Muscle of leg (tissue), 16 donors: ENCODE measurements at places on chromosomes 12 and 14.

DNA sequence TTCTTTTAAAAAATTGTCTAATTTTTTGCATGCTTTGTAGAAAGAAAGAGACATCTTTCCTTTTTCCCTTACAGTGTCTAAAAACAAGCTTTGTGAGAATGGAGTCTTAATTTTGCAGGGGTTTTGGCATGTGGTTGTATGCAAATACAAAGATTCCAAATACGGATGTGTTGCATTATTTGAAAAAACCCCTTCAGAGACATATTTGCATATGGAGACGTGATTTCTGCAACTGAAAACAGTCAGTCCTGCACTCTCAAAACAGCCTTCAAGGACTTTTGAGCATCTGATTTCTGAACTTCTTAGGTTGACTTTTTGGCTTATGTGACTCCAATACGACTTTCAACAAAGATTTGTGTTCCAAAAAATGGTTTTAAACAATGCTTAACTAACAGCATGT lies 7.8 kb downstream of the IRAK3 start:
- DNase-seq, result no peak

DNA sequence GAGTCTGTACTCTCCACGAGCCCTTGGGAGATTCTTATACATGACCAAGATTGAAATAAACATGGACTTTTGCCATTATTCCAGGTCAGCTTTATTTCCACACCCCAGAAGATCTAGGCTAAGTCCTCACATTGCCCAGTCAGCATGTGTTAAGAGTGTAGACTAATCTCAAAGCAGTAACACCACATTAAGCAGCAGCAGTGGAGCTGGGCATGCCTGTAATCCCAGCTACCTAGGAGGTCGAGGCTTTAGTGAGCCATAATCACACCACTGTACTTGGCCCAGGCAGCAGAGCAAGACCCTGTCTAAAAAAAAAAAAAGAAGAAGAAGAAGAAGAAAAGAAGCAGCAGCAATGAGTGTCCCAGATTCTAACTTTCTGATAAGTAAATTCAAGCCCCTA lies 65.5 kb downstream of the C12orf56 start:
- DNase-seq, result no peak

DNA sequence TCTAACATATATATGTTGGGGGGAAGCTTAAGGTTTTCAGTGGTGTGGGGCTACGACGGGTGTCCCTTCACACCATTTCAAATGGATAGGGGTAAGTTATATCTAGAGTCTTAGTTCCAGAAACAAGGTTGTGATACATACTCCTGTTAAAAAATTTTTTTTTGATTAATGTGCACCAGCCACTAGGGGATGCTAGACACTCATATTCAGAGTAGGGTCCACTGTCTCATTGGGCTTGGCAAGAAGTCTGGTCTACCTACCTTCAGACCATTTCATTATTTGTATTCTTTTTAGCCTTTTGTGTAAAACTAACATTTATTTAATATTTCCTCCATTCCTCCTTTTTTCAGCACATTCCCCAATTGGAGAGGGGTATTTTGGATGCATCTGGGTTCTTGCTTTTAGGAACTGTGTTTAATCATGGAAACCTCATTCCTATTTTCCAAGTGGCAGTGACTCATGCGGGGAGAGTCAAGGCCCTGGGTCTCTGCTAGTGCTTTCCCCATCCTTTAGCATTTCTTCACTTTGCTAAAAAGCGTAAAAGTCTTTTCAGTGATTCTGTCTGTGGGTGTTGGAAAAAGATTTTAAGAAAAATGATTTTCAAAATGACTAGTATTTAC lies 33.4 kb downstream of the ANO4 start:
- DNase-seq, result no peak

DNA sequence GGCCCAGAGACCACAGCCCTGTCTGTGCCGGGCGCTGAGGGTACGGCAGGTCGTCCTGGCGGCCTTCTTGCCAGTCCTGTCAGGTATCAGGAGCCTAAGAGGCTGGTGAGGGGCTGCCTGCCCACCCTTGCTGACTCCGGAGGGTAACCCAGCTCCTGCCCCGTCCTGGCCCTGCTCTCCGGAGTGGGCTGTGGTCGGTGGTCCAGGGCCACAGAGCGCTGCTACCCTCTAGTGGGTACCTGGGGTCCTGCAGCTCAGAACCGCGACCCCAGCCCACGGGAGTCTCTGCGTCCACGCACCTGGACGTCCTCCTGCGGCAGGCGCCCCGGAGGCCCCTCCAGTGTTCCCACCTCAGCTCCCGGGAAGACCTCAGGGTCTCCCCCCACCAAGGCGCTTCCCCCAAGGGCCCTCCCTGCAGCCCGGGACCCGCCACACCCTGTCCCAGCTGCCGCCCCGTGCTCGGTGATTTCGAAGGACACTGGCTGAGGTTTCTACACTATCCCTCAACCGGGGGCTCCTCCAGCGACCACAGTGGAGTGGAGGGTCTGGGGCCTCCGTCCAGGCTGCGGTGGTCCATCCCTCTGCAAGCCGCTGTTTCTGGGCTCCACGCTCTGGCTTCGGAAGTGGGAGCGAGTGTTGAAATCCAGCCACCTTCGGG lies 75.9 kb upstream of the FBRSL1 start:
- no peak for DNase-seq

- DNase-seq, result no peak
Observed at GRCh38 chr12:112352921-112353320, 29.3 kb downstream of the HECTD4 start.

- no peak for DNase-seq
Observed at GRCh38 chr14:74579447-74580274, 32.4 kb downstream of the LTBP2 start.
